Activated CD8-positive, alpha-beta memory T cell treated with anti-CD3 and anti-CD28 coated beads for 1 hour (primary cell): ENCODE measurements at places on chromosomes 13 and 19.

DNA sequence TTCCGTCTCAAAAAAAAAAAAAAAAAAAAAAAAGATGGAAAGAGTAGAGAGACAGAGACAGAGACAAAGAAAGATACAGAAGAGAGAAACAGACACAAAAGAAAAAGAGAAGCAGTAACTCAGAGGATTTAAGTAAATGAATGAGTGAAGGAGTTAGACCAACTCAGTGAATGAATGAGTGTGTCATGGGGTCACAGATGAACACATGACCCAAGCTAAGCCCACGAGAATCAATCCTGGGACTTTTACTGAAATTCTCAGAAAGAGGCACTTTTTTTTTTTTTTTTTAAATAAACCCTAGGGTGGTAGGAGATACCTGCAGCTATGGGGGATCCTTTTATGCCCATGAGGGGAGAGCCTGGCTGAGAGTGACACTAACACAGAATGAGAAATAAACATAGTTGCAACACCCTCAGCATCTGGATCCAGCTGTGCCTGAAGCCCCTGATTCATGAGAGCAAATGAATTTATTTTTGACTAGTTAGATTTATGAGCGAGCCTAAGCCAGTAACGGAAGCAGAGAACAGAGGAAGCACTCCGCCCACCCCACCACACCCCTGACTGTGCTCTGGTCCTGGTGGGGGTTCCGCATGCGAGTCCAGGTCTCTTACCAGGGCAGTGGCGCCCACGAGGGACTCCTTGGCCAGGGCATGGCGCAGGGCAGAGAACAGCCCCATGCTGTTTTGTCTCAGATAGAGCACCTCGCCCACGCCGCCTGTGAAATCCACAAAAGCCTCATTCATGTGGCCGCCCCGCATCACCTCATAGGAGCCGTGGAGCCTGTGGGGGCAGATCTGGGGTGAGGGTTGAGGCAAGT, 4.6 kb downstream of the CAPN12 start:
- no peak for DNase-seq

GRCh38 chr19:2729943-2730818, 9.0 kb upstream of the DIRAS1 start:
- DNase-seq: no peak

- no peak for DNase-seq
These were observed 1.1 kb downstream of the DHRS12 start for GRCh38 chr13:51802631-51803418.

GRCh38 chr19:46487802-46488445, 7.7 kb downstream of the PNMA8B start:
- DNase-seq: peak; percentile 70

GRCh38 chr13:84972907-84973306, 826.3 kb downstream of the SLITRK6 start:
- DNase-seq: no peak

DNA sequence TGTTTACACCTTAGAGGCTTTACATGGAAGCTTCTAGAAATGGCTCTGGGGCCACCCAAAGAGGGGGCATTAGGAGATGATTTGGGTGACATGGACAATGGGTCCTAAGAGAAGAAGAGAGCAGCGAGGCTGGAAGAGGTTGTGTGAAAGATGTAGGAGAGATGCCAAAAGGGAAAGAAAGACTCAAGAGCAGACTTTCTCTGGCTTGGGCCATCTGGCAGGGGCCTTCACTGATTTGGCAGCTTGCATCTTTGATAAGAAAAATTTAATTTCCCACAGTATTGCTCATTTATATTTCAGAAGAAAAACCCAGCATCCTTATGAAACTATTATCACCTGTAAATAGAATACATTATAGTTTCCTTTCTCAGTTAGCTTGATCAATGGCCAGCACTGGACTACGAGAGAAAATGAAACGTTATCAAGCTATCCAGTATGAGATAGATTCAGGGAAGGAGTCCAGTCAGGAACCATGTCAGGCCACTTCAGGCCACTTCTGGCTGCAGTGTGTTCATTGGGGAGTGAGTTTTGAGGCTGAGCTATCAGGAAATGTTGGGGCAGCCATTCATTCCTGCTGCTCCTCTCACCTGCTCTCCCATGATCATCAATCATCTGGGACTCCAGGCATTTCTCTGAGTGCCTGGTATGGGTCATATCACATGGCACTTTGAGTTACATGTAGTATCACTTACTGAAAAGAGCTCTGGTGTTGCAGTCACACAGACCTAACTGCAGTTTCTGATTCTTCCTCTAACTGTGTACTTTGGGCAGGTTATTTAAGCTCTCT, 10.3 kb downstream of the SCEL start:
- DNase-seq: no peak

GRCh38 chr13:98843482-98843877, 91.0 kb upstream of the SLC15A1 start:
- DNase-seq: no peak

- DNase-seq: peak; percentile 60
These were observed at the start of gene SELENOW for GRCh38 chr19:47778049-47778953. Gene SELENOW, plus strand, starts transcription at chr19:47778703. Its CDS starts 83 bp downstream, at chr19:47778786.

- DNase-seq: no peak
These were observed 30.4 kb upstream of the IRS2 start for GRCh38 chr13:109816808-109817203.

DNA sequence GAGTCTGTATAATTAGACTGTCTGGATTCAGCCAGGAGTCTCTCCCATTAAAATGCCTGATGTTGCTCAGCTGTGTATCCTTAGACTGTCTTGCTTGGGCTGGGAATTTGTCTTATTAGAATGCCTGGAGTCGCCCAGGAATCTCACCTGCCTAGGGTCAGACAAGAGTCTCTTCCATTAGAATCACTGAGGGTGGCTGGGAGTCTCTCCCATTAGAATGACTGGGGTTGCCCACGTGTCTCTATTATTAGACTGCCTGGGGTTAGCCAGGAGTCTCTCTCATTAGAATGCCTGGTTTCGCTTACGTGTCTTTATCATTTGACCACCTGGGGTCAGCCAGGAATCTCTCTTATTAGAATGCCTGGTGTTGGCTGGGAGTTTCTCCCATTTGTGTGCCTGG, 1450.0 kb downstream of the UQCRFS1 start:
- no peak for DNase-seq

GRCh38 chr13:112249644-112250610, 126.2 kb upstream of the SPACA7 start:
- no peak for DNase-seq

DNA sequence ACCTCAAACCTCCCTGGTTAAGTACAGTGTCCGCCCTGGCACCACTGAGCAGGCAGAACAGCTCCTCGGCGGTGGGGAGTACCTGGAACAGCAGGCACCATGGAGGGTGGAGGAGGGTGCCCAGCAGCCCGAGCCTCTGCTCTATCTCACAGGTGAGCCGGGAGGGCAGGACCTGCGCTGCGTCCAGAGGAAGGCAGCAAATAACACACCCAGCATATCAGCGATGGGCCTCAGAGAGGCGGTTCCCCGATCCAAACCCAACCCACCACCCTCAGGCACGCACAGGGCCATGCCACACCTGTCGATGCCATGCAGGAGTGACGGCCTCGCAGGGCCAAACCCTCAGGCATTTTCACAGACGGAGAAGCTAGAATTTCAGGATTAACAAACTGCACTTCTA, 11.8 kb downstream of the PEPD start:
- no peak for DNase-seq
